ENCODE measurements at places on chromosomes 4 and X. TPM values are rescaled to one million over a fixed set of nuclear protein-coding genes. Genes with fewer than 3 reads are reported as not detected.

Gene TMEM31
- total RNA-seq, result not detected

DNA sequence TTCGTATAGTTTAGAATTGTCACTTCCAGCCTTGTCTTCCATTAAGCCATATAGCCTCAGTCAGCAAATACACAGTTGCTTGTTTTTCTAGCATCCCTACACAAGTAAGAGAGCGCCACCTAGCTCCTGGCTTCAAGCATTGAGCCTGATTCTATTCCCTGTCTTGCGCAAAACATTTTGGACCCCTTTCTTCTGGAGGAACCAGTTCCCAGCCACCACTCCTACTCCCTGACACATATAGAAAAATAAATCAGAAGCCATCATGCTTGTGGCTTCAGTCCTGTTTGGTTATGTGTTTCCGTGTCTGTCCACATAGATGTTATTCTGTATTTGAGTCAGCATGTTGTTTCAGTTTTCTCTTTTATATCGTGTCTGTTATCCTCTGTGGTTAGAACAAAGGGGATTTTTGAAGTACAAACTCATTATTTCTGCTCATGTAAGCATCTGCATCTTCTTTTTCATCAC lies 59.9 kb downstream of the GK start:
- H3K4me3 ChIP-seq, result no peak overlapping the region
- H3K27ac ChIP-seq, result no peak overlapping the region
- H3K36me3 ChIP-seq, result peaks cover 3% of the 10 kb centered on the region
- no peaks in the 10 kb centered on the region for H3K27me3 ChIP-seq
- DNase-seq, result no peak

DNA sequence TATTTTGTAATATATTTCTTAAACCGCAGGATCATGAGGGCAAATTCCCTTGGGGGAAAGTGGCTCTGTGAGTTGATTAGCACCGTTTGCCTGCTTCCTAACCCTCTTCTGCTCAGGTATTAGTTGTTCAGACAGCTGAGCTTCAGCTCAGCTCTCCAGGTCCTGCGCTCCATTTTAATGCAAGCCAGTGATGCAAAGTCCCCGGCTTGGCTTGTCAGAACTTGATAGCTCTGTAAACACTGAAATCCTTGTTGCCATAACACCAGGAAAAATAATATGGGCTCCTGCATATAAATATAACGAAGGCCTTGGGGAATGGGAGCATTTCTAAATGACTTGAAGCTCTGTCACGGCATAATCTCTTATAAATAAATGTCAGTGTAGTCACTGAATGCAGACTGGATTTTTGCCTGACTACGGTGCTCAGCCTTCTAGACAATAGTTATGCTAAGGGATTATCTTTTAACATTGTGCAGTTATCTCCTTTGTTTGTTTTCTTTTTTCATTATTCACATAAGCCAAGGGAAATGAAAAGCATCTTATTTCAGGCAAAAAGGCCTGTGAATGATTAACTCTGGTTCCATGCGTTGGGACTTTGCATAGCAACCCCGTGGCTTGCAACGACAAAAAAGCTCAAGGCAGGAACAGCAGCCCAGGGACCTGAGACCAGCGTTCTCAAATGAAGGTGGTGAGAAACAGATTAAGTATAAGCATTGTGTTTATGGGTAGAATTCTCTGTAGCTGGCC lies 253.2 kb downstream of the SPRY1 start:
- no peak overlapping the region for H3K4me3 ChIP-seq
- no peaks in the 10 kb centered on the region for H3K36me3 ChIP-seq
- no peak for DNase-seq
- no peaks in the 10 kb centered on the region for H3K4me1 ChIP-seq
- H3K27me3 ChIP-seq, result no peaks in the 10 kb centered on the region

Gene REST
- total RNA-seq, result 69.1 TPM

DNA sequence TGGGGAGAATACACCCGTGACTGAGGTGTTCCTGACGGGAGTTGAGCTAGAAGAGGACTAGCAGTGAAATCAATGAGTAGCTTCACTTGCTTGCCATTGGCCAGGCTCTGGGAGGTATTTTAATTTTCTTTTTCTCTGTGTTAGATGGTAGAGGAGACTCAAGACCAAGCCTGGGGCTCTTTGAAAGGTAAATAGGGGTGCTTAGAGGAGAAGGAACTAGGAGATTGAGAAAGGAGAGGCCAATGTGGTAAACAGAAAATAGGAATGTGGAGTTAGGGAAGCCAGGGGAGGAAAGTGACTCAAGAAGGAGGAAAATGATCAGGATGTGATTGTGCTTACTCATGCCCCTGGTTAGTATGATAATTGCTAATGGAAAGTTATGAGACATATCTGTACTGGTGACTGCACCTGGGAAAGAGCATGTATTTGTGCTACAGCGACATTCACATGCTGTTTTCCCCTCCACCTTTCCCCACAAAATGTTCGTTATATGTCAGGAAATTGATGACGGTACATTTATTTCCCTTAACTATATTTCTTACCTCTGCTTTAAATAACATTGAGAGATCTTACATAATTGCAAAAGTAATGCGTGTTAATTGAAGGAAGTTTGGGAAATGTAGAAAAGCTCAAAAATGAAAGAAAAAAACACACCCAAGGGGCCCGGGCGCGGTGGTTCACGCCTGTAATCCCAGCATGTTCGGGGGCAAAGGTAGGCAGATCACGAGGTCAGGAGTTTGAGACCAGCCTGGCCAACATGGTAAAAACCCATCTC lies 16.9 kb upstream of the LRBA start:
- H3K4me3 ChIP-seq, result no peak overlapping the region
- H3K27me3 ChIP-seq, result peaks cover 15% of the 10 kb centered on the region
- H3K4me1 ChIP-seq, result no peaks in the 10 kb centered on the region
- DNase-seq, result no peak
- no peaks in the 10 kb centered on the region for H3K36me3 ChIP-seq

Measured in T-cell (primary cell).